ENCODE measurements at places on chromosomes 2 and 18.

- DNase-seq, result no peak
Measured at GRCh38 chr2:108833219-108833618, 46.6 kb downstream of the CCDC138 start.

DNA sequence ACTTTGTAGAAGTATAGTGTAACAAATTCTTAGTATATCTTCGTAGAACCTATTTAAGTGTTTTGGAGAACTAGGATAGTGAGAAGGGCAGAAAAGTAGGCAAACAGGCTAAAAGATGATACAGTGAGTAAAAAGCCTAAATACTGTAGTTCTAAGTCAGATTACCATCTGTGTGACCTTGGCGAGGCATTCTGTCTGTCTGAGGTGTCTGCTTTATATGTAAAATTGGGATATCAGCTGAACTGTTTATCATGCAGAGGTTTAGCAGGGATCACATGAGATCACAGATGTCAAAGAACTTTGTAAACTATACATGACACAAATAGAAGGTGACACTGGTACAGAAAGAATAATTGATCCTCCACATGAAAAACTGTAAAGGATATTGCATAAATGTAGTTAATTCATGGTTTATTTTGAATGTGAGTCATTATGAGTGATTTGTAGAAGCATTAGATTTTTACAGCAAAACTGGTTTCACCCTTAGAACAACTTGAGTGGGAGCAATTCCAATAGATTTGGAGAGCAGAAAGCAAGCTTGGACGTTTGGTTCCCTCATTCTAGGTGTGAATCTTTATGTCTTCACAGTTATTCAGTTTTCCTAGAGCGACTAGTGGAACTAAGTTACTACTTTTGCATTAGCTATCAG, 41.9 kb downstream of the TAF1B start:
- DNase-seq, result no peak

GRCh38 chr18:56563568-56563967, 74.8 kb downstream of the TXNL1 start:
- DNase-seq, result no peak

DNA sequence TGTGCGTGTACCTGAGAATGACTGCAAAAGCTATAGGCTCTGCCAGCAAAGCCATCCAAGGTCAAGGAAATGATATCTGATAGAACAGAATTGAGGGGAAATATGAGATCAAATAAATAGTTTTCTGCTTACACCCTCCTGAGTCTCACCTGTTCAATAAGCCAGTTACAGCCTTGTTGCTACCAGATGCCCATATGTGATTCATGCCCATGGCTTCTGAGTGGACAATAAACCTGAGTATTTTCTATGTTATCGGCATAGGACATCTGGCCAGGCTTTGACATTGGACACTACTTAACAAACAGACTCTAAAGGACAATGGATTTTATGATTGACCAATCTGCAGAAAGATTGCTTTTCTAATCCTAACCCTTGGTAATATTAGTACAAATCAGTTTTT, 297.9 kb downstream of the LRATD1 start:
- no peak for DNase-seq

DNA sequence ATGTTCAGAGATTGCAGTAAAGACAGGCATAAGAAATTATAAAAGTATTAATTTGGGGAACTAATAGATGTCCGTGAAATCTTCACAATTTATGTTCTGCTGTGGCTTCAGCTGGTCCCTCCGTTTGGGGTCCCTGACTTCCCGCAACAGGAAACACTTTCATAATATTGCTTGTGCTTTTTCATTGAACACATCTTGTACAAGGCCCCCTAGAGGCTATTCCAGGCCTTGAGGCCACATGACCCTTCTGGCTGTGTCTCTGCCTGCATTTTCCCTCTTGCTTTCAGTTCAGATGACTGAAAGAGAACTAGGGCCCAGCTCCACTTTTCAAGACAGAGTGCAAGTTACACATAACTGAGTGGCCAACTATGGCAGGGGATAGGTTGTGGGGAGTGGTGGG, 164.1 kb downstream of the TMEM247 start:
- DNase-seq, result no peak

DNA sequence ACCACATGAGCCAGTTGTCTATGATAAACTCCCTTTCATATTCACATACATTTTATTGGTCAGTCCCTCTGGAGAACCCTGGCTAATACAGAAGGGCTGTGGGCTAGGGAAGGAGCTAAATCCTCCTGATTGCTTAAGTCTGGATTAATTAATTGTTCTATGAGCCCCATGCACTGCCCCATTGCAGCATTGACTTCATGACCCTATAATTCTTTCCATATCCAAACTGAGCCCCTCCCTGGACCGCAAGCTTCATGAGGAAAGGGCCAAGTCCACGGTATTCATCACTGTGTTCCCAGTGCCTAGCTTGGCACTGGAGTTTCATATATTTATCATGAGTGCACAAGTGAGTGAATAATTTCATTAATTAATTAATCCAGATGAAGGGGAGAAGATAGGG, 124.0 kb downstream of the MBD2 start:
- no peak for DNase-seq

- no peak for DNase-seq
Measured at GRCh38 chr18:80251700-80252099, 4.4 kb upstream of the PARD6G start.

- peak; percentile 63 for DNase-seq
Measured at GRCh38 chr2:233426619-233427342, 72.5 kb downstream of the DGKD start.

DNA sequence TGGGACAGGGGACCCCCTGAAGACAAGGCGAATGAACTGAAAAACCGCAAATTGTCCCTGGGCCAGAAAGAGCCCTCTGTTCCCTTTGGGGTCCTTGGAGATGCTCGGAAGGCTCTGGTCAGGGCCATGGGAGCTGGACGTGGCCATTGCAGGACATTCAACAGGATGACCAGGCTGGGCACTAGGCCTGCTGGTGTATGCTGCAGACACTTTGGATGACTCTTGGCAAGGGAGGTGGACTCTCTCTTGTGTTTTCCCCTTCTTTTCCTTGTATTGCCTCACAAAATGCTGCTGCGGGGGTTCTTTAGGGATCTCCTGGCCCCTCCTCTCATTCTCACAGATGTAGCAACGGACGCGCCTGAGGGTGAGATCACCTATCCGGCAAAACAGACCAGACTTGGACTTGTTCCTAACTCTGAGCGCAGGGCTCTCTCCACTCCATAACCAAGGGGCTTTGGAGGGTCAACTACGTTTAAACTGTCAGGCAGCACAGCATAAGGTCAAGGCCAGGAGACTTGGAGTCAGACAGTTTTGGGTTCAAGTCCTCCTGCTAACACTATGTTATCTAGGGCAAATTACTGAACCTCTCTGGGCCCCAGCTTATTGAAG, 41.8 kb upstream of the SH3RF3 start:
- no peak for DNase-seq

DNA sequence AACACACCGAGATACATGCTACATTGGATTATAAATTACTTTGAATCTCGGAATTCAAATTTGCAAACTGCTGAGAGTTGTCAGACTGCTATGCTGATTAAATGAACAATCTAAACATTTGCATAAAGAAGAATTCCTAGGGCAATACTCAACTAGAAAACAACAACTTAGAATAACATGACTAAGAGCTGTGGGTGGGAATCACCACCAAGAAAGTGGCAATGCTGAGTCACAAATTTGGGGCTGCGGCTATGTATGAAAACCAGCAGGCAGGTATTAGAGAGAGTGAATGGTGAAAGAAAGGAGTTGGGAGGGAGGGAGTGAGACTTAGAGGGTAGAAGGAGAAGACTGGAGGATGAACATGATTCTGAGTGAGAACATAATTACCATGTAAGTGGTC, 559.5 kb downstream of the PIK3C3 start:
- no peak for DNase-seq

GRCh38 chr18:11658989-11659388, 30.1 kb upstream of the GNAL start:
- DNase-seq, result no peak

GRCh38 chr18:10274301-10274700, 180.1 kb upstream of the APCDD1 start:
- DNase-seq, result no peak

DNA sequence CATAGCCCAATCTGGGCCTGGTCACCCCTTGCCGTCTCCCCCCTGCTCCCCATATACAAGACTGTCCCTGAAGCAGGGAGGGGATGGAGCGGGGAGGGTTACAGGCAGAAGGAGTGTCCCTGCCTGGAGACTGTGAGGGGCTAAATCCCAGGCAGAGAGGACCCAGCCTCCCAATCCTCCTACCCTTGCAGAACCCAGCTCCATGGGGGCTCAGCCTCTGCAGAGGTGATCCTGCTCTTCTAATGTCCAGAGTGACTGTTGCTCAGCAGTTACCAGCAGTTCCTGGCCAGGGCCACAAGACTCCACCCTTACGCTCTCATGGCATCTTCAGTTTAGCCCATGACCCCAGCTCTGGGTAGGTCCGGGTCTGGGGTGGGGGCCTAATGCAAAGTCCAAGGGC, 58.1 kb downstream of the COA5 start:
- no peak for DNase-seq

DNA sequence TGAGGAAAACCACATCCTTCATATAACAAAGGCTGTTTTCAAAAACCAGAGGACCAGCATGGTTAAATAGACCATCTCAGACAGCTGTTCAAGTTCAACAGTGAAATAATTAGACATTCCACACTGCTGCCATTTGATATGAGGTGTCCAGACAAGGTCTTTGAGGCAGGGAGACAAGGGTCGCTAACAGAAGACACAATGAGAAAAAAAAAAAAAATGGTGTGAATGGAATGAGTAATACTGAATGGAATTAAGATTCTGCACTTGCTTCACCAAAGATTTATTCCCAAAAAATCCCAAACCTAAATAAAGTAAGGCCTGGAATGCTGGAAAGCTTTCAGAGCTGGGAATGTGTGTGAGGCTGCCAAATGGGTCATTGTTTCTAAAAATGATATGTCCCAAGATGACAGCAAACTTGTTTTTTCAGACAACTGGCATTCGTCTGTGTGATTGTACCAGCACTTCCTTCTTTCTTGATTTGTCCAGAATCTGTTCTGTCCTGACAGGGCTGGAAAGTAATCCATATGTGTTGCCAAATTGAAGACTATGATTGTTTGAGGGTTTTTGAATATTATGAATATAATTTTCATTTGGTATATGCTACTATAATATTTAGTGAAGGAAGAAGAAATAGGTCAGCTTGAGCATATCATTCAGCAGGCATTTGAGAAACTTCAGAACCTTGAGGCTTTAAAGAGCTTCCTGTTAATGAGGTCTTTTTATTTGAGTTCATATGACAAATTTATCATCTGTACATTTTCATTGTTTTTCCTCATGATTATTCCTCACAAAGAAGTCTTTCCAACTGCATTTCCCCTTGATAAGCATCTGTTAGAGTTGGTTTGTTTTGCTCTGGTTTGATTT, 85.2 kb upstream of the ITGA4 start:
- no peak for DNase-seq

DNA sequence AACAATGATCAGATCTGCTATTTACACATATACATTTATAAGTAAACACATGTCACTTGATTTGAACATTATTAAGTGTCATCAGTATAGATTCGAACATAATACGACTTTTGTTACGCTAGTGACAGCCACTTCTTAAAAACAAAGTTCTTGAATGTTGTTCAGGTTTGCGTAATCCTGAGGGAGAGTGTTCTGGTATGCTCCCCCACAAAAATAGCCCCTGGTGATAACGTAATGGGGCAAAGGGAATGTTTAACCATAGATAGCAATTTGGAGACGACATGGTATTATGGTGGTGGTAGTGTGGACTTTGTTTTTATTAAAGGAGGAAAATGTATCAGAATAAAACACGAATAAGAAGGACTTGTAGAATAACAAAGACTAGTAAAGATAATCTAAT, 90.6 kb downstream of the PLEKHM3 start:
- DNase-seq, result no peak

- DNase-seq, result peak; percentile 35
Measured at GRCh38 chr2:136210455-136210805, 92.5 kb upstream of the CXCR4 start.

- no peak for DNase-seq
Measured at GRCh38 chr2:187429989-187430388, 18.1 kb downstream of the CALCRL start.

GRCh38 chr2:31263636-31264190, 29.8 kb downstream of the EHD3 start:
- no peak for DNase-seq

DNA sequence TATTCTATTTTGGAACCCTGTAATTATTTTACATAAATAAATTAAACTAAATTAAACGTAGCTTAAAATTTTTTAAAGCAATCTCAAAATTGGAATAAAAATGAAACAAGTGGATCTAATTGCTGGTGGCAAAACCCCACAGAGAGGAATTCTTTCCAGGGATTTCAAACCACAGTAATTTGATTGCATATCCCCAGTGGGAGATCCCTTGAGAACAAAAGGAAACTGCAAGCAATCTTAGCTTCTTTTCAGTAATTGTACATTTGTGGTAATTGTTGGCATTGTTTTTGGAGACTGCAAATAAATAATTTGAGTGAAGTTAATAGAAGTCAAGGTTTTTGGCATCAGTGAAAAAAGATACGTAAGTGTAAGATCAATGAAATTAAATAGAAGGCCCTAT, 58.7 kb upstream of the MYCN start:
- no peak for DNase-seq

- DNase-seq, result peak; percentile 38
Measured at GRCh38 chr2:195575016-195575415, 82.0 kb upstream of the SLC39A10 start.

DNA sequence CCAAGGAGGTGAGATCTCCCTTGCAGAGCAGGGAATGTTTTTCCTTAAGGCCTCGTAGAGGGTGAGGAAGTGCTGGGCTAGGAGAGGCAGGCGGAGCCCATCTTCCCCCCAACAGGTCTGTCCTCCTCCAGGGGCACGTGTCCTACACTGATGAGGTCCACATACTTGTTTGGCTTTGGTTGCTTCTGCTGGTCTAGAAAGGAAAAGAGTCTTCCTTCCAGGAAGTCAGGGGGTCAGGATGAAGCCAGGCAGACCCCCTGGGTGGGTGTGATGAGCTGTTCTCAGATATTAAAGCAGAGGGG, 6.0 kb downstream of the SH3BP4 start:
- no peak for DNase-seq

DNA sequence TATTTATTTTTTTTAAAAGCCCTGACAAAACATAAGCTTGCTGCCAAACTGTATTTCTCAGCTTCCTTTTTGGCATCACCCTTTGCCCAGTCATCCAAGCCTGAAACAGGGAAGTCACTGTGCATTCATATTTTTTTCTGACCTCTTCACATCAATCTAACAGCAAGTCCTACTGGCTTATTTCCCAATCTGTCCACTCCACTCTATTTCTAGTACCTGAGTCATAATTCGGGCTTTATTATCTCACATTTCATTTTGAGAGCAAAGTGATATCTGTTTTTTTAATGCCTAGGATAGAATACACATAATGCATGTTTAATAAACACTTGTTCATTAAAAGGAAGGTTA, 5.1 kb downstream of the HNMT start:
- DNase-seq, result peak; percentile 92

Measured in CD14-positive monocyte (primary cell).